ENCODE measurements at places on chromosomes 1 and 21.

DNA sequence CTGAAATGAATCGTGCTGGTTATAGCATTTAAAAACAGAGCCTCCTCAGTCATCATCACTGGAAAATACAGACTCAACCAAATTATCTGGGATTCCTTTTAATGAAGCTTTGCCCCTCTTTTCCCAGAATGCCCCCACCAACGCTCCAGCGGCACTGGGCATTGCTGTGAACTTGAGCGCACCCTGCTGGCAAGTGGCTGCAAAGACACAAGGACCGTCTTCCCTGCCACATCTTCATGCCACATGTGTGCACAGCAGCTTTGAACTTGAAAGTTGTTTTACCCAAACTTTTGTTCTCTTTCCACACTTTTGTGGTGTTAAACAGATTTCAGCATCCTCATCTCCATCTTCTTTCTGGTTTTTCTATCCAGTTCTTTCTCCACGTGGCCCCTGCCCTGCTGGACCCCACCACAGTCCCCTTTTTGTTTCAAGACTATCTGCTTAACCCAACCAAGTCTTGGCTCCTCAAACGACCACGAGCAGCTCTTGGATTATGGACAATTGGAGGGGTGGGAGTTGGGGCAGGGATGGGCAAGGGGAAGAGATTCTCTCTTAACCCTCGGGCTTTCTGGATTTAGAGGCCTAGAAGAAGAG, 12.8 kb upstream of the LMX1A start:
- no peak for DNase-seq

- no peak for DNase-seq
Measured at GRCh38 chr1:213276236-213276635, 225.2 kb downstream of the RPS6KC1 start.

DNA sequence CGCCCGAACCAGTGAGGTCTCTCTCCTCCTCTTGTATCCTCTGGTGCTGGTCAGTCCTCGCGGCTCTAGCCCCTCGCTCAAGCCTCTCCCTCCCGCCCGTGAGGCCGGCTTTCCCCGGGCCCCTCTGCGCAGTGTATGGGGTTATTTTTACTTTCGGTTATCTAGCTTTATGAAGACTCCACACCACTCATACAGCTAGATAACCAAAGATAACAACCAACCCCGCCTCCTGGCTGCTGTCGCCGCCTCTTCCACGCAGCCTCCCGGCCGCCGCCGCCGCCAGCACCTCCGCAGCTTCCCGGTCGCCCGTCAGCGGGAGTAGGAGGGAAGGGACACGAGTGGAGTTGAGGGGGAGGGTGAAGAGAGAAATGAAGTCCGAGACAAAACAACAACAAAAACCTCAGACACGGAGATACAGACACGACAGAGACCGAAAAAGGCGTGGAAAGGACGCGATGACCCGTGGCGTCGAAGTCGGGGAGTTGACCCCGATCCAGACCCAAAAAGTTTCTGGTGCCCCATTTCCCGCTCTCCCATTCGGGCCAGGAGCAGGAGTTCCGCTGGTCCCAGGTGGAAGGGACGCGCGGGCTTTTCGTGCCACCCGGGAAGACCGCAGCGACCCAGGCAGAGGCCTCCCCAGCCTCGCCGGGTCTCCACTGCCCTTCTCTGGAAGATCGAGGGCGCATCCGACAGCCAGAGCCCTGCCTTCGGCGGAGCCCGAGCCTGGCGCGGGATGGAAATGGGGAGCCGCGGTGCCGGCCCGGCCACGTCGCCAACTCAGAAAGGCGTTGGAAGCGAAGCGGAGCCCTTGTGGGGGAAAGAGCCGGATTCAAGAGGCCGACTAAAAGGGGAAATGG, 51.4 kb downstream of the RHBG start:
- peak; percentile 44 for DNase-seq

DNA sequence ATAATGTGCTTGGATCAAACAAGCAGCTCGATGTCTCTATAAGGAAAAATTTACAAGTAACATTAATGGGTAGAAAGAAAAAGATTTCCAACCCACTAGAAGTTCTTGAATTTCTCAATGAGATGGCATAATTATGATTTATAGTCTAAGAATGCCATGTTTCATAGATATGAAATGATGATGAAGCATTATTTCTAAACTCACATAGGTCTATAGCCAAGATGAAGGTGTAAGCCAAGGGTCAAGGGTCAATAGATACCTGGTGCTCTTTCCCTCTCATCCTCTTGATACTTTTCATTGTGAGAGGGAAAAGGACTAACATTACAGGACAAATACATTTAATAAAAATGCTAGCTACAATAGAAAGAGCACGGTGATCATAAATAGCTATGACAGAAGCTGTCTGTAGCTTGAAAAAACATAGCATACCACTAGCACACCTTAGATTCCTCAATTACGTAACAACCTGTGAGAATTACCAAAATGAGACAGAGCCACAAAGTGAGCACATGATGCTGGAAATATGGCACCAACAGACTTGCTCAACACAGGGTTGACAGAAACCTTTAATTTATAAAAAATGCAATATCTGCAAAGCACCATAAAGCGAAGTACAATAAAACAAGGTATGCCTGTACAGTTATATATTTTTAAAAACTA, 26.3 kb upstream of the F13B start:
- DNase-seq: no peak

DNA sequence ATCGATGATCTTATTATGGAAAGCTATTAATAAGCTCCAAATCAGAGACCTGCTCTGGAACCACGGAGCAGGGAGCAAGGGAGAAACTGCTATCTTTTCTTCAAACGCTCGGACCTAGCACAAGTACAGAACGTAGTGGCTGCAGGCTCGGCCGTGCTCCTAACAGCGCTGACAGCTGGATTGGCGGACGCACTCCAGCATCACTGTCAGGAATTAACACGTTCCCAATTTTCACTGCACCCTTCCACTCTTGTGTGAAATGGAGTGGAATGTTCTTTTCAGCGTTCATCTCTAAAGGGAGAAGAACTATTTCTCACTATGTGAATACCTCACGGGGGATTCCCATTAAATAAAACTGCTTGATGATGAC, 106.9 kb downstream of the ZNF281 start:
- DNase-seq: no peak

DNA sequence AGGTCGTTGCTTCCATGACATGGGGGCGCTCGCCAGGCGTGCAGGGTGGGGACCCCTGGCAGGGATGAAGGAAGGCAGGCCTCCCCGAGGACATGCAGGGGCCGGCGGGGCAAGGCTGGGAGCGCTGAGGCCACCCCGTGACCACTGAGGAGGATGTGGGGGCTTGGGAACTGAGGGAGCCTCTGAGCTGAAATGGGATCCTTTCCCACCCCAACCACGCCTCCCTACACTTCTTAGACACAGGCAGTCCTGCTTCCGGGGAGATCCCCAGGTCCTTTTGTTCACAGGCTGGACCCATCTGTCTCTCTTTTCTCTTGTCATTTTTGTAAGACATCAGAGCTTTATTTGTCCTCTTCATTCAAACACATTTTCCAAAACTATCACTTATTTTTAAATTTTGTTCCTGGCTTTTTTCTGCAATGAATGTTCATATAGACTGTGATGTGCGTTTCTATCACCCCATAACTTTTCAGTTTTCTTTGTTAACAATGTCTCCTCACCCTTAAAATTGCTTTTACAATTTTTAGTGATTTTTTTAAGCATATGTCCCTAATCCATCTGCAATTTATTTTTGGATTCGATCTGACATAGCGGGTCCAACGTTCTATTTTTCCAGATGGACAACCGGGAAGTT, 156.7 kb upstream of the BACE2 start:
- DNase-seq: no peak

DNA sequence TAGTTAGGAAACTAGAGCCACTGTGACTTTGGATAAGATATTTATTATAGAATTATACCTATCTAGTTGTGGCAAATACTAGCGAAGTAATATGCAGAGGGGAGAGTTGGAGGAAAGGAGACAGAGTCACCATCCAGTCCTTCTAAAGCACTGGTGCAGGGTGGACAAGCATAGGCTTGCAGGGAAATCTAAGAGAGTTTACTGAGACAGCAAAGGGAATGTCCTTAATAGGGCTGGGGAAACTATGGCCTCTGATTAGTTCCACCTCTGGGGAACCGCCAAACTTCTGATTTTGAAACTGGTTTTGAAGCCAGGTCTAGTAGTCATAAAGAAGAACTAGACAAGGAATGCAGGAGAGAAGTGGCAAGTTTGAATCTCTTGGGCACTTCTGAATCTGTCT, 407.9 kb downstream of the VAV3 start:
- no peak for DNase-seq

DNA sequence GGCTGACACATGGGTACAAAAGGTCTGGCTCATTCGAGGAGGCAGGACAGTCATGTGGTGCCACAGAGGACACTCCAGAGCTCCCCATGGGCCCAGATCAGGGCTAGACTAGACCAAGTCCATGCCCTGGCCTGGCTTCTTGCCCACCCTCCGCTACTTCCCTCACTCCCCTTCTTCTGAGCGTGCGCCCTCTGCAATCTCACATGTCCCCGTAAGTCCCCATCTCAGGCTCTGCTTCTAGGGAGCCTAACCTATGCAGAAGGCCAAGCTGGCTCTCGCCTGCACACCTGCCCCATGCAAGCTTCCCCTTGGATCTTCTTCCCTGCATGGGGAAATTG, 553.6 kb downstream of the PTPRU start:
- no peak for DNase-seq

- DNase-seq: no peak
Measured at GRCh38 chr1:1591452-1591851, 8.5 kb downstream of the FNDC10 start.

GRCh38 chr1:111852261-111852721, 96.6 kb downstream of the DDX20 start:
- no peak for DNase-seq

DNA sequence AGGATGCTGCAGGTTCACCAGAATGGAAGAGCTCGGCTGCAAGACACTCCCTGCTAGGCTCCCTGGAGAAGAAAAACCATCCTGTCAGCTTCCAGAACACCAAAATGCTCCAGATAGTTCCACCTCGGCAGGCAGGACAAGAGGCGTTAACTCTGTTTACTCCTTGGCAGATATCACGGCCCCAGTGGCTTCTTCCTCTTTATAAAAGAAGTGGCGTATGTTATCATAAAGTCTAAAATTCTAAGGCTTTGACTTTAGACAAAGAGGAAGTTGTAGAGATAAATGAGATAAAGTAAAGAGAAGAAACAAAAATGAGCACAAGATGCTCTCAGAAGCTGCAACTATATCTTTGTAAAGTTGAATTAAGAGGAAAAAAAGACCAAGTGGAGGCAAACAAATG, 24.3 kb upstream of the MTF1 start:
- DNase-seq: no peak

DNA sequence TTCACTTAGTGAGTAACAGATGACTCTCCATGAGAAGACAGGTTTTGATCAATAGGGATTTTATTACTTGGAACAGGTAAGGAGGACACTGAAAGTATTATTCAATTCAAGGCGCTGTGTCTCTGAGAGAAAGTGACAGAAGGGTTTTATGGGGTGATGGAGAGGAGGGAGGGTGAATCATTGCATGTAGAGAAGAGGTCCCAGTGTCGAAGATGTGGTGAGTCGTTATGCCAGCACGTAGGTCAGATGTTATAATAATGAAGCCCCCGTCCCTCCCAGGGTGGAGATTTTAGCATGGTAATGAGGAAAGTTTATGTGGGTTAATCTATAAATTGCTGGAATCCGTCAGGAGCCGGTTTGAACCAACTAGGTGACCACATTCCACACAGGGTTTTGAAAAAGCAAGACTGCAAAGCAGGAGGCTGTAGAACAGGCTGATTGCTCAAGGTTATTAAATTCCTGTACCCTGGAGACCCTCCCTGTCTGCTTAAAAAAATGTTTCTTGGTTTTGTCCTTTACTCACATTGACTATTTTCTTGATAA, 586.4 kb upstream of the TMPRSS15 start:
- DNase-seq: no peak

DNA sequence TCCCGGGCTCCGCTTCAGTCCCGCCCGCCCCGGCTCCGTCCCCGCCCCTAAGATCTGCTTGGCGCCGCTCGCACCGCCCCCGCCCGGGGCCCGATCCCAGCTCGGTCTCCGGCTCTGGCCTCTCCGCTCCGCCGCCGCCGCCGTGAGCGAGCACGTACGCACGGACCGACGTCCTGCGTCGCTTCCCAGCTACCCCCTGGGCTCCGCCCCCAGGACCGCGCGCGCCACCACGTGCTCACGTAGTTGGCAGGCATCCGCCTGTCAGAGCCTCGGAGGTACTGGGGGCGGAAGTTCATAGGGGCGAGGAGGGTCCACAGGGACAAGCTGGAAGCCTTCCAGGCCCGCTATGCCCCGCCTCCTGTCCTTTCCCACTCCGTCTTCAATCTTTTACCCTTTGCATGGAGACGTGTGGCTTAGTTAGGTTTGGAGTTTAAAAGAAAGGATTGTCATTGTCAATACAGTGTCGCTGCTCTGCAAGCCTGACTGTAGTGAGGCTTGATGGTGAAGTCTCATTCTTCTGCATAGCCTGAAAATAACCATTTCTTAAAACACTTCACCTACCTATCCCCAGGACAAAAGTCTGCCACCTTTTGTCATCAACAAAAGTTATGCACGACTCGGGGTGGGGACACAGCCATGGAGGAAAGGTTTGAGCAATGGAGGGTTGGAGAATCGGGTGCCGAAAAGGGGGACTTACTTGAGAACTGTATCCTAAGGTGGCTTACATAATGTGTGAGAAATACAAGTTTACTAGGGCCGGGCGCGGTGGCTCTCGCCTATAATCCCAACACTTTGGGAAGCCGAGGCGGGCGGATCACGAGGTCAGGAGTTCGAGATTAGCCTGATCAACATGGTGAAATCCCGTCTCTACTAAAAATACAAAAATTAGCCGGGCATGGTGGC, at the start of gene CLK2:
Gene CLK2 (minus strand): TSS at position 162 of the 903 bp plus-strand sequence. CDS start 2,527 bp downstream, outside the sequence.
- peak; percentile 96 for DNase-seq

DNA sequence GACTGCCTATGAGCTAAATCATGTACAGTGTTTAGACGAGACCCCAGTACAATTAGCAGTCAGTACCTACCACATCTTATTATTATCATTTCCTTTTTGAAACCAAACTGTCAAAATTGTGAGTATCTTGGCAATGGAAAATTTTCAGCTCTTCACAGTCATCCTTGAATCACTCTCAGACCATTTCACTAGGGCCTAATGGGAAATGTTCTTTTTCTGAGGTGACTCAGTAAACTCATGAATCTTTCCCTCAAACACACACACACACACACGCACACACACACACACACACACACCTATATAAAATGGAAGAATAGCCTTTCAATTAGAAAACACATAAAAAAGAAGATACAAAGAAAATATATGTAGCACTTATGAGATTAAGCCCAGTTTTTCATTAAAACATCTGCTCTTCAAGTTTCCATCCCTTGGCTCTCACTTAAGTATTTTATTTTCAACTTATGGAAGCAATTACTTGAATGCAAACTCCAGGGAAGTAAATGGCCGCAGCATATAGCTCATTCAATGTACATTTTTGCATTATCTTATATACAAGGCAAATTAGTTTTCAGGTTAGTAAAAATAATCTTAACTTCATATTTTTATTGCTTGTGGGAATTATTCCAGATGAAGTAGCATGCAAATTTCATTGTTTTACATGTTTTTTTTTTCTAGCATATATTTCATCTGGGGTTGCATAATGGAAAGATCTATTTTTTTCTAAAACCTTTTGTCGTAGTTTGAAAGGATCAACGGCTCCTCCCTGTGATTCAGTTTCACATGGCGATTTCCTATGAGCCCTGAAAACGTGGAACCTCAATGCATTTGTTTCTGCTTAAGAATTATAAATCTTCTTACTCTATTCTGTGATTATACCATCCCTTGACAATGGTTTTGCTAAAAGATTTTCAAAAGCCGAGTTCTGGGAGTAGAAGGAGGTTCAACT, 46.3 kb upstream of the TMPRSS15 start:
- DNase-seq: no peak

GRCh38 chr1:26404641-26405040, 6.0 kb upstream of the LIN28A start:
- no peak for DNase-seq

All from activated B cell treated with CpG ODN at 0.5 μM for 24 hours (primary cell).